ENCODE measurements at places on chromosomes 7 and 10.

DNA sequence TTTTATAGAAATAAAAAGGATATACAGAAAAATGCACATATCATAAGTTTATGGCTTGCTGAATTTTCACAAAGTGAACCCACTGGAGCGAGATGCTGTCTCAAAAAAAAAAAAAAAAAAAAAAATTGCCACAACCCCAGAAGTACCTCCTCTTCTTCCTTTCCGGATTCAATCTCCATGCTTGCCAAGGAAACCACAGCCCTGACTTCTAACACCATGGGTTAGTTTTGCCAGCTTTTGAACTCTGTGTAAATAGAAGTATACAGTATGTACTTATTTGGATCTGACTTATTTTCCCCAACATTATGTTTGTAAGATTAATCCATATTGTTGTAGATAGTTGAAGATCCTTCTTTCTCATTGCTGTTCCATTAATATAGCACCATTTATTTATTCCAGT lies 40.0 kb downstream of the FANK1 start:
- DNase-seq = no peak

DNA sequence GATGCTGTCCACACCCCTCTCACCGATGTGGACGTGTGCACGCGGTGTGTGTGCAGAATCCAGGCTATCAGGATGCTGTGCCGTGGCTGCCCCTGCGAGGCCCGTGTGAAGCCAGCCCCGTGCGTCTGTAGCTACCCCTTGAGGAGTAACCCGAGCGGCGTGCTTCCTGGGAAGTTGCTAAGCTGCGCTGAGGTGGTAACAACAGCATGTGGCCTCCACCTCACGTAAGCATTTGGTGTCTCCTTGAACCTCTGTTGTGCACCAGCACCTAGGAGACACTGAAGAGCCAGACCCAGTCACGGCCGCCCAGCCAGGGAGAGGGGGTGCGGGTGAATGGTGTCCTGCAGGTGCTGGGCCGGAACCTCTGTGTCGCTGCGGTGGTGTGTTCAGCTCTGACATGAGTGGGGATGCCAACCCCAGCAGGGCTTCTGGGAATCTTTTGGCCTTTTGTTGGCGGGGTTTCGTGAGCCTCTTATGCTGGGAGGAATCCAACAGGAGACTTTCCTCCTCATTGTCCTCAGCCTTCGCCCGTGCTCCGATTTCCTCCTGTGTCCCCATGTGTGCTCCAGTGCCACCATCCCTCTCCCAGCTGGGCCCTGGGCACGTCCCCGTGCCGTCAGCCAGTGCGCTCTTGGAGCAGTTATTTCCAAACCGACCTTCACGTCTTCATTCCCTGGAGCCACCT lies 60.4 kb downstream of the DNAJB6 start:
- DNase-seq = no peak

DNA sequence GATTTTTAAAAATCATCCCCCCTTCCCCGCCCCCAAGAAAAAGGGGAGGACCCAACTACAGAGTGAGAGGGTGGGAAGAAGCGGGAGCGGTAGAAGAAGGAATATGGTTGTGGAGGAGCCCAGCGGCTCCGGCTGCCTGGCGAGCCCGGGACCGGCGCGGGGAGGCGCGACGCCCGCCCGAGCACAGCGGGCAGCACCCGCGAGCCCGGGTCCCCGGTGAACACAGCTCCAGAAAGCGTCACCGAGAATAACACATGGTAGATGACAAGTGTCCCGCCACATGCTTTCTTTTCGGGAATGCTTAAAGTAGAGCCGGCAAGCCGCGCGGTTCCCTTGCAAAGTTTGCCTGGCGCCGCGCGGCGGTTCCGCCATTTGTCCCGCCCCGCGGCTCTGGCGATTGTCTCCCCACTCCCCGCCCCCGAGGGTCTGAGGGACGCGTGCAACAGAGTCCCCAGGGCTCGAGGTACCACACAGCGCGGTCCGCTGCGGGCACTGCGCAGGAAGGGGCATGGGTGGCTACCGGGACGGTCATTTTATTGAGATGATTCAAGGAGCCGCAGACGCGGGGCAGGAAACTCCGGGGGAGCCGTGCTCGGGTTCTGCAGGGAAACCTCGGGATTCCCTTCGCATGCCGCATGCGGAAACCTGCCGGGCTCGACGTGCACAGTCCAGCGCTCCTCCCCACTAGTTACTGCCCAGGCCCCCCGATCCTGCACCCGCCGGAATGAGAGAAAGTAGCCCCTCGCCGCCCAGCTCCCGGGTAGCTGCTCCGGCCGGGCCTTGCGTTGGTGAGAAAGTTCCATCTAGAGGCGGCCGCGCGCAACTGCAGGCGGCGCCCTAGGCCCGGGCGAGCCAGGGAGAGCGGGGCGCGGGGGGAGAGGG lies 781 bp upstream of the GRM8 start:
- peak; percentile 53 for DNase-seq

DNA sequence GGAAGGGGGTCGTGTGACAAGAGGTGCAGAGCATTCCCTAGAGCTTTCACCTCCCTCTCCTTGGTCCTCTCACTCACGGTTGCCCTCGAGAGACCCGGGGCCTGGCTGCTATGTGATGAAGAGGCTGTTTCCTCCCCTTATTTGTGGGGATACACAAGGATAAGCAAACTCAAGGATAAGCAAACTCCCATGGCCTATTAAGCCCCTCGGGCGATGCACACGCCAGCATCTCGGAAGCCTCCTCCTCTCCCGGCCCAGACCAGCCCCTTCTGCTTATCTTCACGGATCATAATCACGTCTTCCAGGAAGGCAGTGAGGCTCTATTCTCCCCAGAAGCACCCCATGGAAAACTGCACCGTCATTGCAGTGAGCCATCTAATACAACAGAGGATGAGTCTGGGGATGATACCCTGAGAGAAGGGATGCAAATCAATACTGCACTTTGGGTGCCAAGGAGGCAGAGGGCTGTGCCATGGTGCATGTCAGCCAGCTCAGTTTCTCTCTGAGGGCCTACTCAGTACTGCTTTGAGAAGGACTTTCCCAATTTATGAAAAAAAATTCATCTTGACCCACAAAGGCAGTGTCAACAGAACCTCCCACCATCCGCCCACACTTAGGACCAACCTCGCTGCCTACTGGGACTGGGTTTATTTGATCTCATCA lies 22.2 kb downstream of the TMEM273 start:
- DNase-seq = no peak

DNA sequence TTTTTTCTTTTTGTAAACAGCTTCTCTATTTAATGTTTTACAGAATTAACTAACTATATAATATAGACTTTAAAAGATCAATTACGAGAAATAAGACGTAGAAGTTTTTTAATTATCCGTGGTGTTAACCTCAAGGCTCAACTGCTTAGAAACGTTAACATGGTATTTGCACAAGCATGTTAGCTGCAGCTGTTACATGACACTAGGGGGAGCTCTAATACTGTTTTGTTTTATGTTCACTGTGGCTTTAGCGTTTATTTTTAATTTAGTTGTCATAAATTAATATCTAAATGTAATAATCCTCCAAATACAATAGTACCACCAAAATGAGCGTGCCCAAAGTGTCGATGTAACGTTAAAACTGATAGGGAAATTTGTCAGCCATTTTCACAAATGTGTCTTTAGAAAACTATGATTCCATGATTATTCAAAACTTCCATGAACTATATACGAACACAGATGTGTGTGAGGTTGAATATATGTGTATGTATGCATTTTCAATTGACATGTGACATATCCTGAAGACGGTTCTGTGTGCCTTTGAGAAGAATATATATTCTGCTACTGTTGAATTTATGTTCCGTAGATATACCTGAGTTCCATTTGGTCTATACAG lies 828.8 kb upstream of the MBL2 start:
- no peak for DNase-seq

DNA sequence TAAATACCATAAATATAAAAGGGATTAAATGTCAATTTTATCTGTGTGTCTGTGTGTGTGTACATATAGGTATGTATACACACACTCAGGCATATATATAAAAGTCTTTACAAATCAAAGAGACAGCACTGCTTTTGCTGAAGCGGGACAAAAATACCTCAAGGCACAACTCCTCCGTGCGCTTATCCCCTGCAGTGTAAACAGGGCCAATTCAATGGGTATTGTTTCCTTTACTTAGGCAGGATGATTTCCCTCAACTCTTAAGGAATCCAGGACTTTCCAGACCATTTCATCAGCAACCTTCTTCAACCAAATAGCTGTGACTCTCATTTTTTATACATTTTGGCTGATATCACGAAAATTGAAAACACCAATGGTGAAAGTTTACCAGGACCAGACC lies 227.7 kb downstream of the CRPPA start:
- no peak for DNase-seq

- DNase-seq = no peak
These were observed 268.2 kb upstream of the POT1 start for GRCh38 chr7:125197731-125198393.

DNA sequence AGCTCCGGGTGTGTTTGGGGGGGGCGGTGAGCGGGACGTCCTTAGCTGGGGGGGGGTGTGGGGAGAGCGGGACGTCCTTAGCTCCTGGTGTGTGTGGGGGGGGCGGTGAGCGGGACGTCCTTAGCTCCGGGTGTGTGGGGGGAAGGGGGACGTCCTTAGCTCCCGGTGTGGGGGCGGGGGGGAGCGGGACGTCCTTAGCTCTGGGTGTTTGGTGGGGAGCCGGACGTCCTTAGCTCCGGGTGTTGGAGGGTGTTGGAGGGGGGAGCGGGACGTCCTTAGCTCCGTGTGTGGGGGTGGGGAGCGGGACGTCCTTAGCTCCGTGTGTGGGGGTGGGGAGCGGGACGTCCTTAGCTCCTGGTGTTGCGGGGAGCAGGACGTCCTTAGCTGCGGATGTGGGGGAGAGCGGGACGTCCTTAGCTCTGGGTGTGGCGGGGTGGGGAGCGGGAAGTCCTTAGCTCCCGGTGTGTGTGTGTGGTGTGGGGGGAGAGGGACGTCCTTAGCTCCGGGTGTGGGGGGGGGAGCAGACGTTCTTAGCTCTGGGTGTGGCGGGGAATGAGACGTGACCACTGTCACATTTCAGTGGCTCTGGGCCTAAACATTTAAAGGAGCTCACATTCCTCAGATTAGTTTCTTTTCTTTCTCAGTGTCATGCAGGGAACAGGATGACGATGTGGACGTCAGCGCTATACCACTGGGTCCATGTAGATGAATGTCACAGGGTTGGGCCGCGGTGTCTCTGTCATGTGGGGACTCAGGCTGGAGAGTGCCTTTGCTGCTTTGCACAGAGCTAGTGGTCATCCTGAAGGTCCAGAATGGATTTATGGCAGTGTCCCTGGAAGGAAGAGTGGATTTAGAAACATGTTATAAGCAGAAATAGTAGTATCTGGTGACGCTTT lies 7.5 kb downstream of the DYNC2I1 start:
- DNase-seq = peak; percentile 39

- DNase-seq = no peak
These were observed 14.4 kb upstream of the SRPK2 start for GRCh38 chr7:105403128-105403527.

DNA sequence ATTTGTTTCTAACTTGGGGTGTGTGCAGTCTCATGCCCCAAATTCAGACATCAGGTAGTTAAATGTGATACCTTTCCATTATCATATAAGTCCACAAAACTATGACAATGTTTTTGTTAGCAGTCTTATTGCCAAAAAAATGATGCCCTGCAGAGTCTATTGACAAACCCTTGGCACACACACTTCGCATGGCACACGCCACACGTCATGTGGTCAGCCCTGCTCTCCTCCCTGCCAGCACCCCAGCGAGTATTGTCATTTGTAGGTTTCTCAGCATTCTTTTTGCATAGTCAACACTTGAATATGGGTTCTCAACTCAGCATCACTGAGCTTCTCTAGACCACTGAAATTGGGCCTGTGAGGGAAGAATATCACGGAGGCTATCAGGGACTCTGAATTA lies 356.0 kb downstream of the INHBA start:
- DNase-seq = no peak

DNA sequence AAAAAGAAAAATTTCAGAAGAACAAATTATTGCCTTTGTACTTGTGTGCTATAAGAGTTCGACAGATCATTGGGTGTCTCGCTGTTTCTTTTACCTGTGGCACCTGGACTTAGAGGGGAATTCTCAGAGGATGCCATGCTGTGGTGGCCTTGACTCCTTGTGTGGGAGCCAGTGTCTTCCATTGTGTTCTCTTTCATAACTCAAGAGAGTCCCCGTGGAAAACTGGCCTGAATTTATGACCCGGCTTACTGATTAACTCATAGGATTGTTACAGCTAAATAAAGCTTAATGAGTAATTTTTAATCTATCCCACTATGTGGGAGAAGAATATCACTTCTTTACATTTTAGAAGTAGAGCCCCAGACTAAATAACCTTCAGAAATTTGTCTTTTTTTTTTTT lies 54.5 kb downstream of the UBE3C start:
- no peak for DNase-seq

DNA sequence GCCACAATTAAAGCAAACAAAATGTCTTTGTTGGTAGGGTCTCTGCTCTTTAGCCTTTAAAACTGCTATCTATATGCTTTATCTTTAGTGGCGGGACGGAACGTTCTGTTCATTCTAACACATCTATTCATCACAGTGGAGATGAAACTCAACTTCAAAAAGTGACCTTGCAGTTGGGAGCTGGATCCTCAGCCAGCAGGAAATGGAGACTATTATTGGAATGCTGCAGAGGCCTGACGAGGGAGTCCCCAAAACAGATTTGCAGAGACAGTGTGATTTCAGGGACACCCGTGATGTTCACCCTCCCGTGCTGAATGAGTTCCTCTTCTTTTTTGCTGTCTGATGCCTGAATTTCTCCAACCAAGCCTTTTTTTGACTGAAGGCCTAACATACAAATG lies 306.0 kb upstream of the SHH start:
- no peak for DNase-seq

DNA sequence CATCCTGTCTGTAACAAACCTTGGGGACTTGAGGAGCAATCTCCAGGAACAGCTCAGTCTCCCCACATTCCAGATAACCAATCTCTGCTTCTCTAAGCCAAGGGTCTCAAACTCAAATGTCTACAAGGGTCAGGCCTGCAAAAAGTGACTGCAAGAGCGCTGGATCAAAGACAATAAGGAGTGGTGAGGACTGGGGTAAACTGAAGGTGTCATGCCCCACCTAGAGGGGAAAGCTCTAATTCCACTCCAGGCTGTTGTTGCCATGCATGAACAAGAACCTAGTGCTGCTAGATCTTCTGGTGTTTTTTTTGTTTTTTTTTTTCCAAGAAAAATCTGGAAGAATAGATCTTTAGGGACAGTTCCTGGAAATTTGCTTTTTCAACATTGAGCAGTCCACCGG lies 117.9 kb upstream of the MACROH2A2 start:
- no peak for DNase-seq

- DNase-seq = no peak
These were observed 903 bp upstream of the KCNMA1 start for GRCh38 chr10:77638321-77639101.

DNA sequence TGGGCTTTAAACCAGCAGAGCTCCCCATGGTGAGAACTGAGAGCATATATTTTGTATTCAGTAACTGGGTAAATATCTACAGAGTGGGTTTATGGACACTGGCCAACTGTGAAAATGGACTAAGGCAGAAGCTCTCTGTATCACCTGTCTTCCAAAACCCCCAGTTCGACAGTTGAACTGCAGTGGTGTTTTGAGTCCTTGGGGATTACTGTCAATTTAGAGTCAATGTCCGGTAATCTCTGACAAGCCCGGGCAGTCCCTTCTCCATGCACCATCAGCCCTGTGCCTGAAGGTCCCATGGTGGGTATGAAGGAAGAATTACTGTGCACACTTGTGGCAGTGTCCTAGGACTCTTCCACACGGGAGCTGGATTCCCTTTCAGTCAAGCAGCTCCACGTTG lies 235.0 kb downstream of the CCSER2 start:
- no peak for DNase-seq
